ENCODE measurements at places on chromosomes 1 and 21.

DNA sequence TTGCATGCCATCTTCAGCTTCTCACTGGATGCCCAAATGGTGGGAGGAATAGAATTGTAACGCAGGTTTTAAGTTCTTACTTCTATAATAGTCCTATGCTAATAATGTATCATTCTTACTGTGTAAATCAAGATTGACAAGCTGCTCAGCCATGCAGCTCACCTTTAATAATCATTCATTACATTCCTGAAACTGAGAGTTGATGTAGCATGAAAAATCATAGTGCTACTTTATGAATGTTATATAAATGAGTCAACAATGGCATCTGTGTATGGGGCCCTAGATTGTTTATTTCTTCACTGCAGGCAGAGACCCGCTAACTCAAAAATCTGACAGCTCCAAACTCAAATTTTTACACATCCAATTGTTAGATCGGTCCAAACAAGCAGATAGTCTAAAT is 34.4 kb downstream of the FH start:
- no peak for DNase-seq

- no peak for DNase-seq
Observed at GRCh38 chr1:224203243-224204016, 20.4 kb downstream of the DEGS1 start.

DNA sequence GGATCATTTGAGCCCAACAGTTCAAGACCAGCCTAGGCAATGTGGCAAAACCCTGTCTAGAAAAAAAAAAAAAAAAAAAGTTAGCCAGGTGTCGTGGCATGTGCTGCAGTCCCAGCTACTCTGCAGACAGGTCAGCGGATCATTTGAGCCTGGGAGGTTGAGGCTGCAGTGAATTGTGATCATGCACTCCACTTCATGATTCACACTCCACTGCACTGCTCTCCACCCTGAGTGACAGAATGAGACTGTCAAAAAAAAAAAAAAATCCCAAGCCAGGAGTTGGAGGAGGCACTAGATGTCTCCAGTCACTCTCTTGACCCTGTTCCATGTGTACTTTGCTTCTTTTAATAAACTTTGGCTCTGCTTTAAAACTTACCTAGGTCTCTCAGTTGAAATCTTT is 51.0 kb upstream of the OLFM3 start:
- no peak for DNase-seq

DNA sequence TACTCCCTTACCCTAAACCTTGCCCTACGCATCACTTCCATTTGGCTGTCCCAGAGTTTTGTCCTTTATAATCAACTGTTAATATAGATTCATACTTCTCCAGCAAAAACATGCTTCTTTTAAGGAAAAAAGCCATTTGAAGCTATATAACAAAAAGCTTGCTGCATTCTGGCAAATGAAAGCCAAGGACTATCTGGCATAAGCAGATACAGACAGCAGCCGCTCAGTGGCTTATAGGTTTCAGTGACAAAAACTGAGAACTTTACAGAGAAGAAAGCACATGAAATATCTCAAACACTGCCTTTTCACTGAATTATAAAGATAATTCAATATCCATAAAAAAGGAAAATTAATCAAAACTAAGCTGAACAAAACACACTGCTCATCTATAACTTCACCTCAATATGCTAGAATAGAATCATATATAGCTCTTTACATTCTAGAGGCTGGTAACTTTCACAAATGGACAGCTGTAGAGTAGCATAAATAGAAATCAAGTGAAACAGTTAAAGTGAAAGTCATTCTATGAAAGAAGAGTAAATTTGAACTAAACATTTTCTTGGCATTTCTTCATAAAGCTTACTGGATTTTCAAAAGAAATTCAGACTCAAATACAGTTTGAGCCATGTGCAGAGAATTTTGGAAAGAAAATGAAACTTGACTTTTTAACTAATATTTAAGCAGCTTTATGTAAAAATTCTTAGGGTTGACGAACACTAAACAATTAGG is 19.6 kb downstream of the CDC42BPA start:
- no peak for DNase-seq

- no peak for DNase-seq
Observed at GRCh38 chr1:112268408-112268807, 127.6 kb upstream of the CTTNBP2NL start.

DNA sequence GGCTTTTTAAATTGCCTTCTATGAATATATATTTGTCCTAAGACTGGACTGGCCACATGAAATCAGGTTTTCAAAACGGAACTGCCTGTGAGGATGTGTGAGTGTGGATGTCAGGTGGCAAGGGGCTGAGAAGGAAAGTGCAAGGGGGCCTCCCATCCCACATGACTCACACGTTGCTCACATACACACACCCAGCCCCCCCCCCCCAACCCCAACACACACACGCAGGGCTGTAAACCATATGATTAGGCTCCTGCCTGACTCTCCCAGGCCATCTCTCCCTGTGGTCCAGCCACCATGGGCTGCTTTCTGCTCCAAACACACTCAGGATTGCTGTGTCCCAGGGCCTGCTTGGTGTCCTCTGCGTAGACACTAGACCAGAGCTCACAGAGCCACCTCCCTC is 22.4 kb downstream of the DEGS1 start:
- no peak for DNase-seq

DNA sequence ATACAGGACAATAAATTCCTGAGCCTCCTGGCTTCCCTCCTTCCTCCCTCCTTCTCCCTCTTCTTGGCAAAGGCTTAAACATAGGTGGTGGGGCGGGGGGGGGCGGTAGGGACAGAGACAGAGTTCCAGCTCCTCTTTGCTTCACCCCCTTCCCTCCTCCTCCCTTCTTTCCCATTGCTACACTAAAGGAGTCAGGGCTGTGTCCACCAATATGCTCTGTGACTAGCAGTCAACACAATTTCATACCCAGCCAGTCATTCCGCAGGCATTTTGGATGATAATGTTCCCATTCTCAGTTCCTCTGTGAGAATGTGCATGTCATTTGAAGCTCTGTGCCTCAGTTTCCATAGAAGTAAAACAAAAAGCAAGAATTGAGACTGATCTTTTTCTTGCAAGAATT is 1.7 kb downstream of the LMOD1 start:
- no peak for DNase-seq

GRCh38 chr1:21262293-21263051 is 27.8 kb downstream of the ECE1 start:
- peak; percentile 69 for DNase-seq

- no peak for DNase-seq
Observed at GRCh38 chr1:56872597-56872996, 18.0 kb downstream of the C8A start.

GRCh38 chr1:214281720-214282629 is 1.0 kb downstream of the SMYD2 start:
- no peak for DNase-seq

GRCh38 chr1:223521150-223521549 is 127.9 kb downstream of the CCDC185 start:
- DNase-seq: no peak

- DNase-seq: no peak
Observed at GRCh38 chr1:24673341-24673740, 30.2 kb downstream of the SRRM1 start.

GRCh38 chr1:21618561-21619374 is 50.4 kb downstream of the RAP1GAP start:
- DNase-seq: no peak

DNA sequence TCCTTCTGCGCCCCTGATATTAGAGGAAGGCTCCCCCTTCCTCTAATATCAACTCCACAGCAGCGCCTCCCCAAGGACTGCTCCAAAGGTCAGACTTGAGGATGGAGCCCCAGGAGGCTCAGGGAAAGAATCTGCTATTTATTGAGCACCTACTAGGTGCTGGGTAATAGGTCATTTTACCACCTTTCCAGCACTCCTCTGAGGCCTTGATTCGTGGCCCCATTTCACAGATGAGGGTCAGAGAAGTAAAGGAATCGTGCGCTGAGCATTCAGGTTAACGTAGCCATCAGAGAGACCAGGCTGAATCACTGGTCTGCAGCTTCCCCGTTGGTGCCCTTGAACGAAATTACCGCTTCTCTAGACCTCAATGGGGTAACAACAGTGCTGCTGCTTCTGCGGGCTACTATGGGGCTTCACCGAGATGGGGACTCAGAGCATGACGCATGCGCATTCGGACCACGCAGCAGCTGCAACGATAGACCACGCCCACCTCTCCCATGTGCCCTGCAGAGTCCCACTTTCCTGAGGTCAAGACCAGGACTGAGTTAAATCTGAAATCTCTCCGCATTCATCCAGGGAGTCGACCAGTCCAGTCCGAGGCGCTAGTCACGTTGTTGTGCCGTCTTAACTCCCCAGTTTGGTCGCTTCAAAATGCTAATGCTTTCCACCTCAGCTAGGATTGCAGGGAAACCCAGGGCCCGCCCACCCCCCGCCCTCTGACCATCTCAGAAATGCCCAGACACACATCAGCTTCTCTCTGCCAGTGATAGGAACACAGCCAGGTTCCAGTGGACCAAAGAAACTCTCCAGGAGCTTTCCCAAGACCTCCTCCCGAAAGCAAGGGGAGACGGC is 12.9 kb downstream of the CAMK2N1 start:
- DNase-seq: no peak

DNA sequence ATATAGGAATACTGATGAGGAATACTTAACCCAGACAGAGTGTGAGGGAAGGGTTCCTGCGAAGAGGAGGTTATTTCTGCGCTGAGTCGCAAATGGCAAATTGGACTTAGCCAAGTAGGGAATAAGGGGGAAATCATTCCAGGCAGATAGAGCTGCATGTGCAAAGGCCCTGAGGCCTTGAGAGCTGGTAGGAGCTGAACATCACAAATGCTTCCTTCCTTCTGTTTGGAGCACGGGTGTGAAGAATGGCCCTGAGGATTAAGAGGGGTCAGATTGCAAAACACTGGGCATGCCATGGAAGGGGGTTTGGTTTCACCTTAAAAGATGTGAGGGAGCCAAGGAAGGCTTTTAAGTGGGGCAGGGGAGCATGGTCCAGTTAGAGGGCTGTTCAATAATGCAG is 12.4 kb downstream of the IER5 start:
- DNase-seq: no peak

- DNase-seq: peak; percentile 4
Observed at GRCh38 chr1:209354111-209354839, 229.2 kb upstream of the CAMK1G start.

- no peak for DNase-seq
Observed at GRCh38 chr1:238606896-238607295, 716.2 kb upstream of the ZP4 start.

DNA sequence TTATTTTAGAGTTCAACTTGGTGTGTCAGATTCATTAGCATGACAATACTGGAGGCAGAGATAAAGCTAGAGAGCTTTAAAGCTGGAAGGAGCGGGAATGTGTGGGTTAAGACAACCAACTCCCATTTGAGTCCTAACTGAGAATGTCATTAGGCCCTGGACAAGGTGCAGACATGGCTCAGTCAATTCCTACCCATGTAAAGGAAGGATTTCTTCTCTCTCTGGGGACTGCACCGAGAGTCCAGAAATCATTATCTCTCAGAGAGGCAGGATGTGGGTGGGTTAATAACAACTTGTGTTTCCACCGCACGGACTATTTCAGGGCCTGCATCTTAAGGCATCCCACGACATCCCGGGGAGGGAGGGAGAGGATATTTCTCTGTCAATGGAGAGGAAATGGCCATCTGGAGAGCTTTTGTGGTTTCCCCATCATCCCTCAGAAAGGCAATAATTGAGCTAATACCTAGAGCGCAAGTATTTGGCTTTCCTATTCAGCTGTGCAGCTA is 46.7 kb upstream of the SARS1 start:
- DNase-seq: no peak

DNA sequence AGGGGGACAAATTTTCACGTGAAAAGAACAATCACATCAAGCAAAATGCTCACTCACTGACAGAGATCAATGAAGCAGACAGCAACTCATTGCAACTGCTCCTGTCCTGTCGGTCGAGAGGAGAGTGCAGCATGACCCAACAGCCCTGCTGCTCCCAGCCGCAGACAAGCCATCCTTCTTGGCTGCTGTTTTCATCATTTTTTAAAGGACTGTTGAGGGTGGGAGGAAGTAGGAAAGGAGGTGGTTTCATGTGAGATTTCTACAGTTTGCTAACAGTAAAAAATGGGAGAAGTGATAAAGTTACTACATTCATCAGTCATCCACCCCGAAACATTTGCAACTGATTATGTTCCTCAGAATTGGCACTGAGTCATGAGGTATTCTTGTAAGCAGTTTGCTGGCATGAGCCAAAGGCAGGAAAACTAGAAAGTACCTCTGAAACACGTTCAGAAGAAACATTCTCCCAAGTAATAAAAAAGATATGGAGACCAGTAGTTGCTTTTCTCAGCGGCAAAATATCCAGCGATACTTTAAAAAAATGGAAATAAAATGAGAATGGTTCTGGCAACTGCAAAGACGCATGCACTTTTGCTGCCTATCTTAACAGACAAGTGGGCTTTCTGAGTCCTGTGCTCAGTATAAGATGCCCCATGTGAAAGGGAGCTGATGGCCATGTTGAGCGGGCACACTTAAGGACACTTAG is 72.0 kb upstream of the CLDN14 start:
- no peak for DNase-seq

- DNase-seq: no peak
Observed at GRCh38 chr1:38005195-38006007, at the start of gene FHL3. FHL3 (minus strand) TSS chr1:38005514; CDS start chr1:37999412, 6,102 bp downstream.

DNA sequence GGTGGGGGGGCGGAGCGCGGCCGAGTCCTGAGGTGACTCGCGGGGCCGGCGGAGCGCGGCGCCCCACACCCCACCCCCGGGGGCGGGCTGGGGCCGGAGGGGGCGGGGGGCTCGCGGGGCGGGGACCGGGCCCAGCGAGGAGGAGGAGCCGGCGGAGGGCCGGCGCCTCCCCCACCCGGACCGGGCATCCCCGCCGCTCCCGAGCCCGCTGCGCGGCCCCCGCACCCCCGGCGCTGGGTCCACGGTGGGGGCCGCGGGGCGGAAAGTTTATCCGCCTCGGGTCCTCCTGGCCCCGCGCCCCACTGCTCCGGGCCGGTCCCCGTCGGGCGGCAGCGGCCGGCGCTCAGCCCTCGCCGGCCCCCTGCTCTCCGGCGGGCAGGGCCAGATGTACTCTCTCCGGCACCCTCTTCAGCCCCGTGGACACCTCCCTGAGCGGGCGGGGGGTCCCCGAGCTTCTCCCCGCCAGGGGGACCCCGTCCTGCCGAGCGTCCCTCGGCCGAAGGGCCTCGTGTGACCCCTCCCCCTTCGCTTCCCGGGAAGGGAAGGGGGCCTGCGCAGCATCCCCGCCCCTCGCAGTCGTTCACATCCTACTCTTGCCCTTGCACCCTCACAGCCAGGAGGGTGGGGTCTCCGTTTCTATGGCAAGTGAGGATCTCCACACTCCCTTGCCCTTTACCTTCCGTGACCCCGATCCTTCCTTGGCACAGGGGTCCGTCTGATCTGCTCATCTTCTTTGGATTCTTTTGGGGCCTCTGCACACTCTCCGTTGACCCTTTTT is 663 bp downstream of the CAMTA1 start:
- no peak for DNase-seq

Measured in thoracic aorta (tissue), 2 donors.